ENCODE measurements at places on chromosomes 5 and 9.

DNA sequence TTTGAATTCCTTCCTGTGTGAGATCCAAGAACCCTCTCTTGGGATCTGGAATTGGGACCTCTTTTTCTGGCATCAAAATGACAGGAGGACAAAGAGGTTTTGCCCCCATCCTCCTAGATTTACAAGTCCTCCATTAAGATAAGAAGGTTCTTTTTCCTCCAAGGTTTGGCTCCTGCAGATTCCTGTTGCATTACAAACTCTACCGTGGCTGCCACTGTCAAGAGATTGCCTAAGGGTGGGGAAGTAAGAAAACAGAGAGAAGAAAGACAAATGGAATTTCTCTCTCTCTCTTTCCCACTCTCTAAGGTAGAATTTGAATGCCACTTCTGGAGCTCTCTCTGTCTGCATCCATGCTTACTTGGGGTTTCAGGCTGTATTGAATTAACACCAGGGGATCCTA is 12.0 kb upstream of the SVEP1 start:
- DNase-seq, result peak; percentile 33

DNA sequence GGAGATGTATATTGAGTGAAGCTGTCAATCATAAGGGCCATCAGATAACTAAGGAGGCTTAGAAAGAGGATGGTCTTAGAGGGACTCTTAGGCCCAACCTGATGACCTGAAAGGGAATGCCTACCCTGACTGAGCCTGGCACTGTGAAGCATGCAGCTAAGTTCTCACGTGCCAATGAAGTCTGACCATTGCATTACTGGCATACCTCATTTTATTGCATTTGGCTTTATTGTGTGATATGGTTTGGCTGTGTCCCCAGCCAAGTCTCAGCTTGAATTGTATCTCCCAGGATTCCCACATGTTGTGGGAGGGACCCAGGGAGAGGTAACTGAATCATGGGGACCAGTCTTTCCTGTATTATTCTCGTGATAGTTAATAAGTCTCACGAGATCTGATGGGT is 421.6 kb upstream of the SGCD start:
- DNase-seq, result no peak

GRCh38 chr9:76369583-76369982 is 24.6 kb downstream of the RFK start:
- DNase-seq, result peak; percentile 32

- no peak for DNase-seq
Measured at GRCh38 chr9:100640447-100641050, 62.7 kb downstream of the CAVIN4 start.

DNA sequence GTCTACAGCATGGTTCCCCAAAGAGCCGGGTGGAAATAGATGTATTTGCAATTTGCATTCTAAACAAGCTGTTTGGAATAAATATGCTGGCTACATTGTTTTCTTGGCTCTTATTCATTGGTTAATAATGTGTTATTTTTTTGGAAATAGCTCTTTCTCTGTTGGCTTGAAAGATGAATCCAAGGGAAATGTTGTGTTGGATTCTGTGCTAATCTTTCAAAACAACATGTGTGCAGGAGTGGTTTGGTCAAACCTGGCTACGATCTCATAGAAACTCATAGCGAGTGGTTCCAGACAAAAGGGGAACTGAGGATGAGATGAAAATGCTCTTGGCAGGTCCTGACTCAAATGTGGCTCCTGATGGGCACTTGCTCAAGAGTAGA is 63.7 kb upstream of the CXCL14 start:
- DNase-seq, result no peak
